Esophagus mucosa (tissue), 1 donor: ENCODE measurements at places on chromosomes 6 and 20. TPM values are rescaled to one million over a fixed set of nuclear protein-coding genes. Genes with fewer than 3 reads are reported as not detected.
A peak's percentile ranks its signal among the peaks of the same experiment; 100 is the strongest.

GRCh38 chr6:167907837-167908681, 81.3 kb downstream of the AFDN start:
- ATAC-seq: peak; percentile 58

DNA sequence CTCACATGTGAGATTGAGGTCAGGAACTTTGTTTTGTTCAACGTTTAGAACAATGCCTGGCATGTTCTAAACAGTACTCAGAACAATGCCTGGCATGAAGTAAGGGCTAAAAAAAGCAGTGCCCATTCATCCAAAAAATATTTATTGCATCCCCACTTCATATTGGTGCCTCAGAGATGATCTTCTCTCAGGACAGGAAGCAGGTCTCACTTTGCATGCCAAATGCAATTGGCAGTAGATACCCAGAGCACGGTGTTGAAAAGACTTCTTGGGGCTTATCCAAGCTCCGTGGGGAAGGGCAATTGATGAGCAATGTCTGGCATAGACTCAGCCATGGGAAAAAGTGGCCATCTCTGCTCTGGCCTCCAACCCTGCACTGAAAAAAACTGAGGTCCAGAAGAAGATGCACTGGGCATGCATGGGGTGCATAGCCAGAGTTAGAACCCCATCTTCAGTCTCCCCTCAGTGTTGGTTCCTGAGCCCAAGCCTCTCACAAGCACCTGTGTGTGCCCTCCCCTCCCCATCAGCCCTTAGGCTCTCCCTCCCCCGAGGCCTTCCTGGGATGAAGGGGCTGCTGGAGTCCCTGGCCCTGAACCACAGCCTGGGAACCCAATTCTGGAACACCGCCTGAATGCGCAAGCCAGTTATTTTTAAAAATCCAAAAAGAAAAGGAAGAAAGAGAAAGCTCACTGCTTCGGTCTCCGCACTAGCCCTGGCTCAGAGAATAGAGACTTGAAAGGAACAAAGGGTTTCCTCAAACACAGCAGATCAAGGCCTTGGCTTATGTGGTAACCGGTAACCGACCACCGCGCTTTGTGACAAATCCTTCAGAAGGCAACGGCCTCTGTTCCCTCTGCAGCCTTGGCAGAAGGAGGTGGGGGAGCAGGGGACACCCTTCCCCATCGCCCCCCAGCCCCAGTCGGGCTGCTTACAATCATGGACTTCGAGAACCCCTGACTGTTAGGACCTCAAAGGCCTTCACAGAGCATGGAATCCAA, 78.5 kb upstream of the SIRPA start:
- no peak for ATAC-seq

MOXD1 gene
- total RNA-seq: 31.4 TPM

GRCh38 chr6:83597511-83597910, 85.2 kb downstream of the PRSS35 start:
- no peak for ATAC-seq

DNA sequence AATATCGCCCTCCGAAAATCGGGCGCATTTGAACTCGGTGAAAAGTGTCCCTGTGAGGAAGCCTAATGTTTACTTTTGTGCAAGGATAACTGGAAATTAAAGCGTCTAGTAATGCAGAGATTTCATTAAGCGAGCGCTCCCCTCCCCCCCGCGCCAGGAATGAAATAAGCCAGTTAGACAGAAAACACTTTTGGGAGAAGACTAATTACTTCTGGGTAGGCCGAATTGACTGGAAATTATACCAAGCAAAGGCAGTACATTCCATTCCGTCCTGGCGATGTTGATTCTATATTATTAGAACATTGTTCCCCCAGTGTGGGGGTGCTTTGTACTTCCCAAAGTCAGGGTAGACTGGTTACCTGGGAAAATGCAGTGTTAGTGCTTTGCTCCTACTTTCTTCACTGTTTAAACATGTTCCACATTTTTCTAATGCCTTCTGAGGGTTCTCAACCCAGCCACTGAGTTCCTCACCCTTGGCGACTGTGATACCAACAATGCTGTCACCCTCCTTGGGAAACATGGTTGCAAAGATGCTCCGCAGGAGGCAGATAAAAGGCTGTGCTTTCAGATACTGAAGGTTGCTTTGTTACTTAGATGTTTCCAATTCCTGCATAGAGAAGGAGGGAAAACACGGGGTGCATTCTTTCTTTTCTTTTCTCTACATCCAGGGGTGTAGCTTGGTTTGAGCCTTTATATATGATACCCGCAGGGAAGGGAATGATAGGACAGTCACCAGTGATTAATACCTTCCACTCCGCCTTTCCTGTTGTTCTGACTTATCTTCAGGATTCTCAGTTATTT, 2.6 kb downstream of the GJA1 start:
- ATAC-seq: peak; percentile 50

MAP7 gene
- 29.9 TPM for total RNA-seq

DNA sequence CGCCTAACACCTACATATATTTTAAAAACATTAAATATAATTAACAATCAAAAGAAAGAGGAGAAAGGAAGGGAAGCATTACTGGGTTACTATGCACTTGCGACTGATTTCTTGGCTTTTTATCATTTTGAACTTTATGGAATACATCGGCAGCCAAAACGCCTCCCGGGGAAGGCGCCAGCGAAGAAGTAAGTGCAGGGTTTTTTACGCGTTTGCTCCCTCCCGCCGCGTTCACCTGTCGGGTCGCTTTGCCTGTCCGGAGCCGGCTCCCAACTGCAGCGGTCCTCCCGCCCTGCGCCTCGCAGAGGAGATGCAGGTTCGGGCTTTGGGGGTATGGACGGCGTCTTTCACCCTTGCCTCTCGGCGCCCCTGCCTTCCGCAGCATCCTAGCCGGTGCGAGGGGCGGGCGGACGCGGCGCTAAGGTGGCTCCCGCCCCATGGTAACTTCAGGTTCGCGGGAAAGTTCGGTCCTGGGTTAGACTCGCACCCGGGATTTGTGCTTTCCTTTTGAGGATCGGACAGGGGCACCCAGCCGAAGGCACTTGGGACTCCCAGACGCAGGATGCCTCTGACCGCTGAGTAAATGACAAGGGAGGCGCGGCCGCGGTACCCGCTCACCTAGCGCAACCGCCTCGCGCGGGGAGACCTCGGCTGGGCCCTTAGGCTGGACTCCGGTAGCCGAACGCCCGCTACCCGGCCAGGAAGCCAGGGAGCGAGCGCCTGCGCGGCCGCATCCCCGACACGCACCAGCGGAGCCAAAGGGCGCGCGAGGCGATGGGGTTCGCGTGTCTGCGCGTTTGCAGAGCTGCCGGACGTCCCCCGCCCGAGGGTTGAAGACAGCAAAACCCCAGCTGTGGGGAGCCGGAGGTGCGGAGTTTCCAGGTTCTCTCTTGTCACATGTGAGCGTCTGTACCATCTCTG, 891 bp downstream of the RSPO3 start:
- ATAC-seq: no peak

FNDC11 gene
- 0.28 TPM for total RNA-seq

PPP1R18 gene
- 22.9 TPM for total RNA-seq
